ENCODE measurements at places on chromosomes 6 and 20.
A peak's percentile ranks its signal among the peaks of the same experiment; 100 is the strongest.

DNA sequence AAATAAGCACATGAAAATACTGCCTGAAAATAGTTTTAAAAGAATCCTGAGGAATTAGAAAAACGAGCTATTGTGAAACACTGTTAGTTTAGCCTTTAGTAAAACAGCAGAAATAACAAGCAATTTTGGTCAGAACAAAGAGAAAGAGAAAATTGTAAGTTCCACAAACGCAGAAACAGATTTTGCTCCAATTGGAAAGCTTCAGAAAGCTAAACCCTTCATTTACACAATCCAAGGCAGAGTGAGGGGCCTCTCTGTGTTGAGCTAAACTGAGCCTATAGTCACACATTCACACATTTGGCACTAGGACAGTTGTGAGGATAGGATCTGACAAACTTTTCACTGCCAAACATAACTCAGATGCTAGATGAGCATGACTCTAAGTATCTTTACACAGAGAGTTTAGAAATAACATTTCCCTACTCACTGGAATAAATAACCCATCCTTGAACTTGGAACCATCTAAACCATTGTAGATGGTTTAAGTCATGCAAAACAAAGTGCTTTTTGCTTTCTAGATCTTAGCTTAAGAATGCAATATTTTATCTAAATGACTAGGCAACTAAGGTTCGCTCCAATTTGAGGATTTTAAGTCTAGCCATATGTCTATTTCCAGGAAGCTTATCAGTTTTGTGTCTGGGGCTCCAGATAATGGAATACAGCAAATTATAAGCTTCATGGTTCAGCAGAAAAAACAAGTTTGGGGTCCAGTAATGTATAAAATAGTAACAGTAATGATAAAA, 122.6 kb downstream of the SGK1 start:
- no peak for DNase-seq

DNA sequence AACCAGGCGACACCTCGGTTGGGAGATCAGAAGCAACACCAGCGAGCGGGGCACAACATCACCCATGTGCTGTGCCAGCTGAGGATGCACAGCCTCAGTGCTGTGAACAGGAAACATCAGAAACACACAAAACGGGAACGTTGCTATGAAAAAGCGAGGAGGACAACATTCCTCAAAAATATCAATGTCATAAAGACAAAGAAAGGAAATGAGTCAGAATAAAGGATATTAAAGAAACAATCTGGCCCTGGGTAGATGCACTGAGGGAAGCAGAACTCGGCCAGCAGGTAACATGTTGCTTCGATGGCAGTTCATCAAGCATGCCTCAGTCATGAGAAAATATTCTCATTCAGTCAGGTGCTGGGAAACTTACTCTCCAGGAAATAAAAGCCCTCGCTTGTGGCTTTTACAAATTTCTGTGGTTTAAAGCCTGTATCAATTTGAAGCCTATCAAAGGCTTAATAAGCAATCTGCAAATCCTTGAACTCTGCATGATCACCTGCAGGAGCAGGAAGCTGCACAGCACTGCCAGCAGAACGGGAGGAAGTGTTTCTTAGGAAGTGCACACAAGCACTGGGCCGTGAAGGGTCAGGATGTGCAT, 77.5 kb downstream of the GINS1 start:
- no peak for DNase-seq

DNA sequence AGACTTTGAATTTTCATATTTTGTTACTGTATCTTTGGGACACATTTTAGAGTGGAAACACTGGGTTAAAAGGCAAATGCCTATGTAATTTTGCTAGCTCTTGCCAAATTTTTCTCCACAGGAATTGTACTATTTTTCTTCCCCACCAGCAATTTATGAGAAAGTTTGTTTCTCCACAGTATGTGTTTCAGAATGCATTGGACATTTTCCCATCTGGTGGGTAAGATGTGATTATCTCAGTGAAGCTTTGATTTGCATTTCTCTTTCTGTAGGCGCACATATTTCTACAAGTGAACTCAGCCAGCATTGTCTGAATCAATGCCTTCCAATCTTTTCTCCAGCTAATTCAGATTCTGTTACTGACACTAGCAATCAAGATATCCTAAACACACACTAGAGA, 157.8 kb downstream of the RCAN2 start:
- no peak for DNase-seq

GRCh38 chr6:13874191-13874549, 50.6 kb upstream of the RNF182 start:
- DNase-seq, result no peak

GRCh38 chr6:2935566-2936291, 32.6 kb upstream of the SERPINB9 start:
- no peak for DNase-seq

GRCh38 chr6:146194434-146194833, 165.6 kb downstream of the GRM1 start:
- no peak for DNase-seq

DNA sequence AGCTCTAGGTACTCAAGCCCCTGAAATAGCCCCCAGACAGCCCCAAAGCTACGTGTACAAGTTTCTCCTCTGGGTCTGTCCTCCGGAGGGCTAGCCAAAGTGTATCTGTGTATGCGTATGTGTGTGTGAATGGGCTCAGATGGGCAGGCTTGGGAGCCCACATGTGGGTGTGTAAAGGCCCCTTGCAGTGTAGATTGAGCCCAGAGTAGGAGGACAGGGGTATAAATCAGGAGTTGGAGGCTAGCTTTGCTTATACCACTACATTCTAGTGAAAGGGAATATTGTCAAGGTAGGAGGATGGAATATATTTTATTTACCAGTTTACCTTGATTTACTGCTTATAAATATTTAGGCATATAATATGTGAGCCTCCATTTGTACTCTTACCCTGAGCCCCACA, 9.0 kb upstream of the MAP3K7 start:
- DNase-seq, result no peak

DNA sequence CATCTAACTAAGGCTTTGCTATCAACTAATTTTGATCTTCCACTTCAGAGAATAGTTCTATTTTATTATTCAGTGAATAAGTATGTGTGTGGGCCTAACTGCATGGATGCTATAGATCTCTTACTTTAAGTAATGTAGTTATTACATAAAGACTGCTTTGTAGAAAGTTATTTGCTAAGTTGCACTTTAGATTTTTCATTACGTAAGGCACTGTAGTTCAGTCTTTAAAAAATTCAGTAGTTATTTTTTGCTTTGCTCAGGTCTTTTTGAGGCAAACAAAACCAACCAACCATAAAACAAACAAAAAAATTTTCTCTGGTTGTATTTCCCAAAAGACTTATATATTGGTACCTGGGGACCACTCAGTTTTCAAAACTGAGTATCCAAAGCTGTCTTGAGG, 53.0 kb downstream of the KCNQ5 start:
- DNase-seq, result no peak

- DNase-seq, result no peak
Observed at GRCh38 chr20:18256440-18257090, 31.8 kb upstream of the ZNF133 start.

DNA sequence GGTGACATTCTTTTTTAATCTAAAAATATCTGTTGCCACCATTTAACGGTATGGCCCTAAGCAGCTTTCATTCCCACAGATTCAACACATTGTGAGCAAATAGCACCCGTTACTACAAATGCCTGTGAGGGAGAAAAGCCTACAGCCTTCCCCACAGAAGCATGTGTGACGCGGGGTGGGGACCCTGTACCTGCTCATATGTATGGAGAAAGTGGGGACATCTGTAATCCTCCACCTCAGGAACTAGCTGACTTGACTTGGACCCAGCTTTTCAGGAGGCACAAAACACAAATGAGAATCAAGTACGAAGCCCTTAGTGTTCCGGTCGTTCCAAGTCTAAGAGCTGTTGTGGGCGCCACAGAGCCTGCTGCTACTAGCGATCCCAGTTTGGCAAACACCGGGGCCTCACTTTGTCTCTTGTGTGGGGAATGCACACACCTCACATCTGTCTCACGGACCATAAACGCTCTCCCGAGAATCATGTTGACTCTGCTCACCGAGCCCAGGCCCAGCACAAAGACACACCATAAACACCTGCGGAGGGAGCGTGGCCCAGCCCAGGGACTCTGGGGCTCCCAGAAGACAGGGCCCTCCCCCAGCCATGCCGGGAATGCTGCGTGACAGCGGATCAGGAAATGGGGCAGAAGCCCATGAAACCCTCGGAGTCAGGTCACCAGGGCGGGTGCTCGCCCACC, 21.6 kb downstream of the DLL1 start:
- DNase-seq, result no peak

- no peak for DNase-seq
Observed at GRCh38 chr6:90578894-90579549, 7.8 kb downstream of the MAP3K7 start.

GRCh38 chr6:36691612-36692011, 6.0 kb upstream of the RAB44 start:
- DNase-seq, result no peak

DNA sequence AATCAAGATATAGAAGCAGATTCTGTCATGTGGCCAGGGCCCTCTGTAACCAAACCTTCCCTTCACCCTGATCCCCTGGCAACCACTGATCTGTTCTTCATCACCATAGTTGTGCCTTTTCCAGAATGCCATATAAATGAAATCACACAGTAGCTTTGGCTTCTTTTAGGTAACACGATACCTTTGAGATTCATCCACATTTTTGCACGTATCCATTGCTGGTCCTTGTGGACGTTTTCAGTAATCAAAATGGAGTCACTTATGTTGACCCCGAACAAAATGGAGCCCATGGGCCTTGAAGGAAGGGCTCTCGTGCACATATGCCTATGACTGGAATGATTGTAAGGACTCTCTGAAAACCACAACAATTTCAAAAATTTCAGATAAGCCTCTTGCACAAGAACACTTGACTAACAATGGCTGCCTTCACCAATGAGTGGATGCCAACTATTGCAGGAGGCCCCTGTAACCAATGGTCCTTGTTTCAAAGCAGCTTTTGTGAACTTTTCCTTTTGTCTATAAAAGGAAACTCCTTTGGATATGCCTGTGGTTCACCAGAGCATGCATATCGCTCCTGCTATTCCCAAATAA, 84.3 kb upstream of the RALY start:
- DNase-seq, result no peak

- DNase-seq, result no peak
Observed at GRCh38 chr6:165231177-165231576, 78.2 kb downstream of the C6orf118 start.

DNA sequence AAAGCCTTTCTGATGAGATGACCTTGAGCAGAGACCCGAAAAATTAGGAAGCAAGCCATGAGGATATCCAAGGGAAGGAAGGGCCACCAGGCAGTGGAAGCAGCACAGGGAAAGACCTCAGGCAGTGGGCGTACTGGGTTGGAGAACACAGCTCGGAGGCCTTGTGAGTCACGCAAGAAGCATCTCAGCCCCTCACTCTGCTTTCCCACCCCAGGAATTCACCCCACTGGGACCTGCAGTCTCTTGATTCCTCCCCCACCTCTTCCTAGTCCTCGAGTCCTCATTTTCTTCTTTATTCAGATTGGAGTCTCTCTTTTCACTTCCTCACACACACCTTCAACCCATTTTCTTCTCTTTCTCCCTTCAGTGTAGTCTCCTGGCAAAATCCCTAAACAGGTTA, 27.0 kb downstream of the RPRD1B start:
- DNase-seq, result no peak

DNA sequence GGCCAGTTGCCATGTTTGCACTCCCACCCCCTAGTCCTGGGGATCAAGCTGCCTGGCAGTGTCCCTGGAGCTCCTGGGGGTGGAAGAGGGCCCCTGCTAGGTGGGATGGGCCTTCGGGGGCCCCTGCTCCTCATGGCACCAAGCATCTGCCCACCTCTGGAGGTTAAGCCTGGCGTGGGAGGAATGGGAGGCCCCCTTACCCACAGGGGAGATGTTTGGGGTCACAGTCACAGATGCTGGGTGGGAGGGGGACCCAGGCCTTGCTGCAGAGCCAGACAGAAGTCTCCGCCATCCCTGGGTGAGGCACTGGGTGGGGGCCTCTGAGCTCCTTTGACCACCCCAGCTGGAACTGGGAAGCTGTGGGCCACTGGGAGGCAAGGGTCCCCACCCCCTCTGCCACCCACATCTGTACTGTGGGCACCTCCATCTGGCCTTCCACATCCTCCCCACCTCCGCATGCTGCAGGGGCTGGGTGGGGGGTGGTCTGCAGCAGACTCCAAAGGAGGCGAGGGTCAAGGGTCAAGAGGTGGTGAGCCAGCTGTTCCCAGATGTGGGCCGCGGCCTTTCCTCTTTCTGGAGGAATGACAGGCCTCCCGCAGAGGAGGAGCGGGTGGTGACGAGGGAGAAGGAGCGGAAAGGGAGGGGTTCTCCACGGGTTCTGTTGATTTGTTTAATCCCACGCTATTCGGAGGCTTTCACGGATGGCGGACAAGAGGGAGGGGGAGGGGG, 41.5 kb downstream of the YTHDF1 start:
- no peak for DNase-seq

GRCh38 chr20:38304845-38305447, 990 bp downstream of the BPI start:
- DNase-seq, result peak; percentile 11

DNA sequence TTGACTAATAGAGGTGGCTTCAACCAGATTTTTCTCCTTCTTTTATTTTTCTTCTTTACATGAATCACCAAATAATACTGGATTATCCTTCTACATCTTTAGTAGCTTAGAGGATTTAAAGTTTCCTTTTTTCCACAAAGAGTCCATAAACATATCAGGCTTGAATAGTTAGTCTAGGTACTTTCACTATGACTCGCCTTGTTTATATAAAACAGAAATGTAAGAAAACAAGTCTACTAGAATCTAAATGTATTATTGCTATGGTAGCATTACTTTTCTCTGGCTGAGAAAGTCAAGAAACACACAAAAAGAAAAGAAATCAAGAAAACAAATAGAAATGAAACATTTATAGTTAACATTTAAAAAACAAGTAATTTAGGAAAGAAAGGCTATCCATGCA, 215.2 kb downstream of the PTPRK start:
- no peak for DNase-seq

DNA sequence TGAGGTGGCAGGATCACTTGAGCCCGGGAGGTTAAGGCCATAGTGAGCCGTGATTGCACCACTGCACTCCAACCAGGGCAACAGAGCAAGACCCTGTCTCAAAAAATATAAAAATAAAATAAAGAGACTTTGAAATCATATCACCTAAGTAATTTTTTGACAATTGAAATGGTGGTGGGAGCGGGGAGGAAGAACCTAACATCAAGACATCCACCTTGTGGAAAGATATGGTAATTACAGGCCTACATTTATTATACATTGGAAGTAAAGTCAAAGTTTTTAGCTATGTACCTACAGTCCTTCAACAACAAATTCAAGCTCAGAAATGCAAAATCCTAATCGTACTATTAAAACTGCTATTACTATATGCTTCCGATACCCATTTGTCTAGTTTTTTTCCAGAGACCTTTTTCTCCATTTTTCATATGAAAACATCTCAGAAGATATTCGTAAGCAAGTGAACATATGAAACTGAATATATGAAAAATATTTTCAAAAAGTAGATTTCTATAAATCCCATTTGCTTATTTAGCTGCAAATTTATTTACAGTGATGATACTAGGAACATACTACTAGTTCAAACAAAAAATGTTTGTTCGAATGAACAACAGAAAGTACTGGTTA, 83.3 kb downstream of the SYCP2 start:
- DNase-seq, result no peak

- no peak for DNase-seq
Observed at GRCh38 chr20:16553101-16553500, 20.1 kb downstream of the KIF16B start.
